ENCODE measurements at places on chromosomes 7 and 10.

- no peak for DNase-seq
Observed at GRCh38 chr10:47408606-47409005, 24.5 kb upstream of the ZNF488 start.

- DNase-seq, result no peak
Observed at GRCh38 chr7:137482466-137482865, 138.9 kb upstream of the PTN start.

- no peak for DNase-seq
Observed at GRCh38 chr7:33399528-33400213, 270.3 kb downstream of the BBS9 start.

DNA sequence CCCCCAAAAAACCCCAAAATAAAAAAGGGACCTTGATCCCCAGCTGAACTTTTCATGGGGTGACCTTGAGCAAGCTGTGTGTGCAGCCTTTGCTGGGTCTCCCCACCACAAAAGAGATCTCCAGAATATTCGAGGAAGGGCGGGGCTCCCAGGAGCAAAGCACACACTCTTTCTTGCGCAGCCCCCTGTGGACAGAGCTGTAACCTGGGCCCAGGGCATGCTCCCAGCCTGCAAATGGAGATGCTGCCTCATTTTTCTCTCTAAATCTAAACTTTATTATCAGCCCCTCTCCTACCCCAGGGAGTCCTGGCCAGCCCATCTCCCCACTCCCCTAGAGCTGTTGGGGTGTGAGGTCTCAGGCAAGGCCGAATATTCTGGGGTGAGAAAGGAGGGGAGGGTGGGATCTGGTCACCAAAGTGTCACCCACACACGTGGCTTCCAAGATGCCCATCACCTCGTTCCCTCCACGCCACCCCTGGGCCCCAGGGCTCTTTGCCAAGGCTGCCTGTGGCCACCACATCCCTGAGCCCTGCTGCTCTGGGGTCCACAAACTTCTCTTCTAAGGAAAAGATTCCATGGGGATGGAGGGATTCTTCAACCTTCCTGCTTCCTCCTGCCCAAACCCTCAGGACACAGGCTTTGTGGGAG is 1.7 kb upstream of the CALML3 start:
- DNase-seq, result no peak

GRCh38 chr10:6061056-6061455 is 1.1 kb downstream of the IL2RA start:
- DNase-seq, result no peak

DNA sequence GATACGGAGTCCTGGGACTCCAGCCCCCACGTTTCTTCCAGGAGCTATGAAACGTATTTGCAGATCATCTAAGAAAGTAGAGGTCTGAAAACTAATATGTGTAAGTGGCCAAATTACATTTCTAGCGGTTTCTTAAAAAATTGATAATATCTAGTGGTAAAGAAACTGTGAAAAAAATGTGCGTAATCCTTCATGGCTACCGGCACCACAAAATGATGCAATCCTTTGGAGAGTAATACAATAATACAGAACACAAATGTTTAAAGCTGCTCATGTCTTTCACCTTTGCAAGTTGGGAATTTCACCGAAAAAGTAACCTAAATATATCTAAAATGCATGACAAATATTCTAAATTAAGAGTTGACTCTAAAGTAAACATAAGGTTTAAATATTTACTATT is 742.1 kb downstream of the GRID1 start:
- no peak for DNase-seq
